CD4-positive, alpha-beta T cell (primary cell): ENCODE measurements at places on chromosomes 11 and 22. TPM values are rescaled to one million over a fixed set of nuclear protein-coding genes. Genes with fewer than 3 reads are reported as not detected.

HTR3A gene
- not detected for total RNA-seq

DNA sequence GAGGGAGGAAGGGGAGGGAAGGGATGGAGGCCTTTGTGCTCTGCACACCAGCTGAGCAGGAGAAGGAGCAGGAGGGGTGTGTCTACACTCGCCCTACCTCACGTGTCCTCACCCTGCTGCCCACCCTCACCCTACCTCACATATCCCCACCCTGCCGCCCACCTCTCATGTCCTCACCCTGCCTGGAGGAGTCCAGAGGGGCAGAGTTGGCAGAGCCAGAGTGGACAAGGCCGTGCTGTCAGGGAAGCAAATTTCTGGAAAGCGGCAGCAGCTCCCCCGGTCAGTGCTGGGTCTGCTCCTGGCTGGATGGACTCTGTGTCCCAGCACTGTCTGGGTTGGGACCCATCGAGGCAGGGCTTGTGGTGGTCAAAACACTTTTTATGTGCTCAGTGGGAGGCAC, 799.6 kb downstream of the BRD1 start:
- DNase-seq = no peak

- no peak for DNase-seq
These were observed 55.7 kb upstream of the SHANK2 start for GRCh38 chr11:71307811-71308645.

GRCh38 chr11:36012979-36013378, 69.1 kb downstream of the LDLRAD3 start:
- no peak for DNase-seq

- no peak for DNase-seq
These were observed 3.1 kb downstream of the KCNJ5 start for GRCh38 chr11:128894286-128894681.

- no peak for DNase-seq
These were observed 105.9 kb downstream of the NXPE2 start for GRCh38 chr11:114784216-114784615.
